ENCODE measurements at places on chromosomes 4 and X.
A peak's percentile ranks its signal among the peaks of the same experiment; 100 is the strongest.

DNA sequence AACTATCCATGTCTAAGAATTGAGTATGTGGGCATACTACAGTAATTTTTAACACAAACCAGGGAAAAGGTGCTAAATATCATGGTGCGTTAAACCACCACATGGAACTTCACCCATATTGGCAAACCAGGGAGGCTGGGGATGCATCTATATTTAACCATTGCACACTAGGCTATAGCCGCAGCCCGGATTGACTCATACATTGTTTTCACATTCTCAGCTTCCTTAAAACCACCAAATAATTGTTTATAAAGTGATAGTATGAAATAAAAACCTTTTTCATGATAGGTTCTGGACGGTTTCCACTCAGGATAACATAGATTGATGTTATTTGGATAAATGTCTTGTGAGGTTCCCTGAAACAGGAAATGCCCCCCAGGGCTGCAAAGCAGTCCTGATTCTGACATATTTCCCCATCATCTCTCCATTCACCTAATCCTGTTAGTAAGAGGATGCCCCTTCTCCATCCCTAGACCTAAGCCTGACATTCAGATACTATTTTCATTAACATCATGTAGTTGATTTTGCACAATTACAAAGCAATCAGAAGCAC lies 7.9 kb downstream of the COL25A1 start:
- DNase-seq: no peak

DNA sequence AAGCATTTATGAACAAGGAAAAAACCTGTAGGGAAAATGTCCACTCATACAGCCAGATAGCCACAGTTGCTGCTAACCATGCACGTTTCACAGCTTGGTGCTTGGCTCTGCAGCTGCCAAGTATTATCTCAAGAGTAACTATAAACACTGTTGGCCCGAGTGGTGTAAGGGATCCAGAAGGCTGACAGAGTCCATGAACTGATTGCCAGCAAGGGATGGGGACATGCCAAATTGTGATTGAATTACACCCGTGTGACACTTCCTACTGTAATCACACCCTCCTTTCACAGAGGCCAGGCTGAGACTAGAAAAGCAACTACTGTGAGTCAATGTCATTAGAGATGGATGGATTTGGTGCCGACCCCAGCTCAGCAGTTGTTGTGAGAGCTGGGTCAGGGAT lies 223.9 kb upstream of the ANKRD50 start:
- no peak for DNase-seq

DNA sequence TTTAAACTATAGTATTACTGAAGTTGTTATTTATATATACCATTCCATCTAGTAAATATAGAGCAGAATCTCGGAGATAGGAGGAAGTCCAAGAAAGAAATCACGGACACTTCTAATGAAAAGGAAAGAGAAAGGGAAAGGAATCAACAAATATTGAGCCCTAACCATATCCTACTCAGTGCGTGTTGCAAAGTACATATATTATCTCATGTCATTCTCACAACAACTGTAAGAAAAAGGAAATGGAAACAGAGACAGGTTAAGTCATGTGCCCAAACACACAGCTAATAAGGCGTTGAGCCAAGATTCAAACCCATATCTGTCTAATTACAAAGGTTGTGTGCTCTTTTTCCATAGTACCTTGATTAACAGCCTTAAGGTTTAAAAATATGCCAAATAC lies 16.0 kb downstream of the HTR2C start:
- no peak for DNase-seq

DNA sequence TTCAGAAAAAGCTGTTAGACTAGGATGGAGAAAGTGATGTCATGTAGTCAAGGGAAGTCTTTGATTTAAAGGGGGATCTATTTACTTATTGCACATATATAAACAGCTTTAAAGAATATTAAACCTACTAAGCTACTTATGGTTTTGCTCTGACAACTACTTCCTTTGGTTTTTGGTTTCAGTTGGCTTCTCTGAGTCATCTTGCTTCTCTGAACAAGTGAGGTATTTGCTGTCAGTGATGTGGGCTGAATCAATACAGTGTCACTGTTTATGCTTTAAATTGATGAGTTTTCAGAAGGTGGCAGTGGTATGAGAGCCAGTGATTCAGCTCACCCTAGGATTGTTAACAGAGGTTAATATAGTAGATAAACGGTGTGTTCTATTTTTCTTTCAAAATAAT lies 75.1 kb downstream of the CEP44 start:
- DNase-seq: peak; percentile 3

GRCh38 chr4:153451911-153452657 lies 14.1 kb upstream of the TMEM131L start:
- DNase-seq: no peak

DNA sequence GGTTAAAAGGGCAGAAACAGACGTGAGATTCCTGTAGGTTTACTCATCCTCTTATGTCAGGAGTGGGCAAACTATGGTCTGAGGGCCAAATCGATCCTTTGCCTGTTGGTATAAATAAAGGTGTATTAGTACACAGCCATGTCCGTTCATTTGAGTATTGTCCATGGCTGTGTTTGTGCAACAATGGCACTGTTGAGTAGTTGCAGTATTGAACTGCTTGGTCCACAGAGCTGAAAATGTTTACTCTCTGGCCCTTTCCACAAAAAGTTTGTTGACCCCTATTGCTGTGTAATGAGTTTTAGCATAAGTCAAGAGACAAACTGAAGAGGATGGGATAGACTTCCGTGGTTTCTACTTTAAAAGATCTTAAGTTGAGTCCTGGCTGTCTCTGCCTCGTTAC lies 59.0 kb upstream of the MID1 start:
- no peak for DNase-seq

DNA sequence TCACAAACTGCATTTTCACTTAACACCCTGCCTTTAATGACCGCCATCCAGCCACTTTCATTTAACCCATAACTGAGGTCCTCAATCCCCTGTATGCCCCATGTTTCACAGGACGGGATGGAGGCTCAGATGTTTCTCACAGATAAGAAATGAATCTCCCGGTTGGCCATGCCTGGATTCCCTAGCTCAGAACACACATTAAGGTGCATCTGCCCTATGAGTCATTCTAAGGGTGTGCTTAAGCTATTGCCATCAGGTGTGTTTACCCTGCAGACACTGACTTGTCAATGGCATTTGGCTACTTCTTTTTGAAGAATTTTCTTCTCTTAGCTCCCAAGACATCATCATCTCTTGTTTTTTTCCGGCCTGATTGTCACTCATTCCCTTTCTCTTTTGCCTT lies 222.6 kb upstream of the SMIM31 start:
- DNase-seq: no peak

DNA sequence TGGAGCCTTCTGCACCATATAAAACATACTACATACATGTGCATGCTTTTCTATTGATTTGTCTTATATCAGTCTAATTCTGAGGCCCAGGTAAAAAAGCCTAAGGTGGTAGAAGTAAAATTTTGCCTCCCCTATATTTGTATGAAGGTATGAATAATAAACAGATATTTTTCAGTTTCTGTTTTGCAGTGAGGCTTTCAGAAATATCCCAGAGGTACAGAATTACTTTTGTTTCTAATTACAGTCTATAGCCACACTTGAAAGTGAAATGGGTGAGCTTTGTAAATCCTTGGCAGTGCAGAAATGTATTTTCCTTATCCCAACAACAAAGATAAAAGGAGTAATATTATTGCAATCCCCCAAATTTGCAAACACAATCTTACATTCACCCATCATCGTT lies 59.5 kb downstream of the DDX60 start:
- DNase-seq: no peak

GRCh38 chr4:180060159-180060889 lies 2182.9 kb upstream of the TENM3 start:
- DNase-seq: no peak

DNA sequence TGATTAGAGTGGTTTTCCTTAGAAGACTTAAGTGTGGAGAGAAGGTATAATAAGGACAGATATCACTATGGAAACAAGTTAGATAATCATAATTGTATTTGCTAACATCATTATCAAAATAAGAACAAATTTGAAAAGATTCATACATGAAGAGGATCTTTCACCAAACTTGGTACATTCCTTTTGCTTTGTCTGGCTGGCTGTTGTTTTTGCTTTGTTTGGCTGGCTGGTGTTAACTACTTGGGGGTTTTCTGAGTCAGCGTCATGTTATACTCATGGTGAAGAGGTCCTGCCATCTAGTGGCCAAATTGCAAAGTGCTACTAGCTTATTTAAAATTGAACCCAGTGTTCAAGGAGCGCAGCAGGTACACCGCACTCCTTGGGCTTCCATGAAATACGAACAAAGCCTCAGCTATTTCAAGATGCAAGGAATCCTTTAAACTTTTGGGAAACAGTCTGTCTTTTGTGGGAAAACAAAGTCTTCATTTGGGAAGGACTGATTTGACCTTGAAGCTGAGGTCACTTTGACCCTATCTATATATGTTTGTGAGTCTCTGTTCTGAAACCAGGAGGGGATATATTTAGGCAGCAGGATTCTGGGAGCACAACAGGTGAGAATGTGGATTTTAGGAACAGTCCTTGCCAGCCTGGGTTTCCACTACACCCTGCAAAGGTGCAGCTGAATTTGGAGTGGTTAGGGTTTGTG lies 129.7 kb downstream of the PLS3 start:
- no peak for DNase-seq

DNA sequence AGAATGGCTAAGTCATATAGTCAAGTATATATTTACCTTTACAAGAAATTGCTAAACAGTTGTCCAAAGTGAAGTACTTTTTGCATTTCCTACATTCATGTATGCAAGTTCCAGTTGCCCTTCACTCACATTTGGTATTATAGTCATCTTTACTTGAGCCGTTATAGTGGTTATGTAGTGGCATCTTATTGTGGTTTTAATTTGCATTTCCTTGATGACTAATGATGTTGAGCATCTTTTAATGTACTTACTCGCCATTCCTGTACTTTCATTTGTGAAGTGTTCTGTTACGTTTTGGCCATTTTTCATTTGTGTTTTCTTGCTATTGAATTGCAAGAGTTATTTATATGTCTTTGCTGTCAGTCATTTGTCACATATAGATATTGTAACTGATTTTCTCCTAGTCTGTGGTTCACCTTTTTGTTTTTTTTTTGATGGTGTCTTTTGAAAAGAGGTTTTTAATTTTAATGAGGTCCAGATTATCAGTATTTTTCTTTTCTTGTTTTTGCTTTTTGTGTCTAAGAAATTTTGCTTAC lies 27.6 kb downstream of the ARFIP1 start:
- no peak for DNase-seq

- DNase-seq: no peak
These were observed 92.5 kb downstream of the FAM13A start for GRCh38 chr4:88964450-88964849.
